Omental fat pad (tissue), 4 donors: ENCODE measurements at places on chromosomes 12 and 14. TPM values are rescaled to one million over a fixed set of nuclear protein-coding genes. Genes with fewer than 3 reads are reported as not detected.

- no peak for DNase-seq
Measured at GRCh38 chr14:68039593-68039992, 220.0 kb downstream of the RAD51B start.

CELA1 gene
- total RNA-seq, result not detected

DNA sequence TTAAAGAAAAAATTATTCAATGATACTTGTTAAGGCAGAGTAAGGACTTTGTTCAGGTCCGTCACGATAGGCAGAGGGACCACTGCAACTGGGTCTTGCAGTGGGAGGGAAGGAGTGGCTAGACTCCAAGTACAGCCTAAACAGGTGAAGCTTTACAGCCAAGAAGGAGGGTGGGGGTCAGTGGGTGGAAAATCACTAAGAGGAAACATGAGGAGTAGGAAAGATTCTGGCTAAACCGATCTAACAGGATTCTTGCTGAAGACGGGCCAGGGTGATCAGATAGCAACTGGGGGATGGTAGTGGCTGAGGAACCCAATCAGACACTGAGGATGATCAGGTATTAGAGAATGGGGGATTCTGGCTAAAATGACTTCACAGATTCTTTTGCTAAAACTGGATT, 100.2 kb downstream of the TTC7B start:
- DNase-seq, result no peak

ERBB3 gene
- total RNA-seq, result 7.6 TPM

DYNLL1 gene
- 209 TPM for total RNA-seq

ISCU gene
- 207 TPM for total RNA-seq

DNA sequence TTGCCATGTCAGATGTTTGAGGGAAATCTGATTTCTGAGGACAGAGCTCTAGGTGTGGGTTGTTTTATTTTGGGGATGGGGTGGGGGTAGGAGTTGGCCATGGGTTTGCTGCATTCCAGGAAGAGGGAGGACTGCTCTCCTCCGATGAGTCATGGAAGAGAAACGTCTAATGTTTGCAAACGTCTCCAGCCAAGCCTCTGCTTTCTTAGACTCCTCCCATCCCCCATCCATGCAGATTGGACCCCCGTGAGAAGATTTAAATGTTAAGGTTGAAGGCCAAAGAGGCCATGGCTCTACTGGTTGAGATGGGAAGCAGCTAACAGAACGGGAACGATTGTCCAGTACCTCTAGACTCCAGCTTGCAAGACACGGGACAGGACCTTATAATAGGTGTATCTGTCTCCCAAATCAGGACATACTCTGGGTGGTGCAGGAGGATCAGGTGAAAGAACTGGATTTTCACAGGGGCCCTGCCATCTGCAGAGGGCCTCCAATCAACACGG, 11.4 kb upstream of the ATP2A2 start:
- no peak for DNase-seq

DNA sequence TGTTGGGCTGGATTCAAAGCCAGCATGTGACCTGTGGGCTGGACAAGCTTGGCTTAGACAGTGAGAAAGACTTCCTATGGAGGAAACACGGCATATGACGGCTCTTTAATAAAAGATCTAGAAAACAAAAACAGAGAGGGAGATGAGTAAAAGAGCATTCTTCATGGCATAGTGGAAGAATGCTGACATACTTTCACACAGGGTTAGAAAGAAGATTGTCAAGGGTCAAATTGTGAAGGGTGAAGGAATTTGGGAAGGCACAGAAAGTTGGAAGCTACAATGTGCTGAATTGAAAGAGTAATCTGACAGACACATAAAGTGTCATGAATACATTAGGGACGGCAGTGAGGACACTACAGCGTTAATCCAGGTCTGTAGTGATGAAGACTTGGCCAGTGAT, 63.4 kb downstream of the GALNT4 start:
- DNase-seq, result no peak

NUP107 gene
- 48.9 TPM for total RNA-seq

- DNase-seq, result no peak
Measured at GRCh38 chr12:121120989-121121755, 11.5 kb upstream of the P2RX7 start.

- DNase-seq, result no peak
Measured at GRCh38 chr14:68214431-68214830, 394.9 kb downstream of the RAD51B start.

HNF1A gene
- not detected for total RNA-seq

- no peak for DNase-seq
Measured at GRCh38 chr14:58725871-58726270, 88.1 kb downstream of the DACT1 start.

AKAP5 gene
- total RNA-seq, result 0.48 TPM

RDH5 gene
- total RNA-seq, result 92.1 TPM

- no peak for DNase-seq
Measured at GRCh38 chr12:1629338-1630132, 504 bp downstream of the WNT5B start.

GRCh38 chr14:95597784-95598211, 62.9 kb downstream of the GLRX5 start:
- DNase-seq, result no peak

GRCh38 chr14:92688434-92689375, 59.7 kb downstream of the LGMN start:
- no peak for DNase-seq

SLCO1B3 gene
- total RNA-seq, result 0.47 TPM

DNA sequence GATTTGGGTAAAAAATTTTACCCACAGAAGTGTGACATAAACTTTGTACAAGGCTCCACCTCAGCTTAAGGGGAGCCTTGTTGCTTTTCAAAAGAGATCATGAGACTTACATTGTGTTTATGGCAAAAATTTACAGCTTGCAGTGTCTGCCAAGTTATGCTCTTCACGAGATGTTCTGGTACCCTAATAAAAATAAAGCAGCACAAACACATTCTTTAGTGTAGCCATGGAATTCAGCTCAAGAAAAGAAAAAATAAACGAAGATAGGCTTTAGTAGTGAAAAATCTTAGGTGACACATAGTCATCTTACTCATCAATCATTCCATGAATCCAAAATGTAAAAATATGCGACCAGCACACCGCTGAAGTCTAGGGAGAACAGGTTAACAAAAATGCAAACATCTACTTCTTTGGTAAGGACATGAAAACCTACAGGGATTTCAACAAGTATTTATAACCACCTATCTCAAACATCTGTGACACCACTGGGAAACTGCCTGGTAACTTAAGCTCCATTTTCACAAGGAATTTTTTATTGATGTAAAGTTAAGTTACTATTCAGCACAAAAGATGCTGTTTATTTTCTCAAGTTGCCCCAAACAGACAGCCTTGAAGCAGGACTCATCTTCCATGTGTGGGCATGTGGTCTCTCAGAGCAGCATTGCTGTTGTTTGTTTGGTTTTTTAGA, 32.9 kb downstream of the DMAC2L start:
- no peak for DNase-seq
